EH (cell line): ENCODE measurements at places on chromosomes 5 and 9.
A peak's percentile ranks its signal among the peaks of the same experiment; 100 is the strongest.

DNA sequence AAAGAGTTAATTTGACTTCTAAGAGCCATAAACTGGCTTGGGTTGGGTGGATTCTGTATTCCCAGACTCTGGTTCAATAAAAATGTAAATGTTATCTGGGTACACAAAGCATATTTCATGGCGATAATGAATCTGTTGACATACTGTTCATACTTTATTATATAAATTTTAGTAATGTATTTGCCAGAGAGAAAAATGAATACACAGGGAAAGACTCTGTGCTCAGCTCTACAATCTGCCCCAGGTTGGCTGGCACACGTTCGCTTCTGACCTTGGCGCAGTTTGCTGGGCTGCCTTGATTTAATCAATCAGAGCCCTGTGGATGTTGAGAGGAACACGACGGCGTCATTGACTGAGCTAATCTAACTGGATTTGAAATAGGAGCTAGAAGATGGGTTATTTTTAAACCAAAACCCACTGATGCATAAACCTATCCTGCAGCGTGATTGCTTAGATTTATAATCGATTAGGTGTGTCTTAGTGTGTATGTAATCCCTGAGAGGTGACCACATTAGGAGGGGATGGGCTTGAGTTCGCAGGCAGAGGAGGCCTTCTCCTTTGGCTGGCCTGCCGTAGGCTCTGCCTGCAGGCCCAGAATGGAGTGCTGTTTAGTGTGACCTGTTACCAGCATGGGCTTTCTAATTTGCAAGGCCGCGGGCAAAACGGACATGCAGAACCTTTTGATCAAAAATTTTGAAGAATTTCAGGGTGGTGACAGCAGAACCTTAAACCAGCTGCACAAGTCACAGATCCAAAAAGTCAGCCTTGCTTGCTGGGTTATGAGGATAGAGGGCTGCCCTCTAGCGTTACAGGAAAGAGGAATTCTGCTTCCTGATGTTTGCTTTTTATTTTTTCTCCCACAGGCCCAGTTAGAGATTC, 3.9 kb upstream of the ADCY2 start:
- peak; percentile 44 for DNase-seq

- no peak for DNase-seq
Measured at GRCh38 chr9:120156376-120156775, 423.6 kb downstream of the CDK5RAP2 start.

DNA sequence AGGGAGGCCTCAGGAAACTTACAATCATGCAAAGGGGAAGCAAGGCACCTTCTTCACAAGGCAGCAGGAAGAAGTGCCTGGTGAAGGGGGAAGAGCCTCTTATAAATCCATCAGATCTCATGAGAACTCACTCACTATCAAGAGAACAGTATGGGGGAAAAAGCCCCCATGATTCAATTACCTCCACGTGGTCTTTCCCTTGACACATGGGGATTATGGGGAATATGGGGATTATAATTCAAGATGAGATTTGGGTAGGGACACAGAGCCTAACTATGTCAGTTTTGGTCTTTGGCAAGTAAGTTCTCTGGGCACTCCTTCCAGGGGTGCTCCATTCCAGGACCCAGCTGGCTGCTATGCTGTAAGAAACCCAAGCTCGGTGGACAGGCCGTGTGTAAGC, 275.3 kb upstream of the TUT7 start:
- no peak for DNase-seq

GRCh38 chr5:67249590-67249895, 52.9 kb upstream of the CD180 start:
- peak; percentile 47 for DNase-seq

GRCh38 chr5:158487664-158488063, 612.1 kb downstream of the EBF1 start:
- DNase-seq: no peak

DNA sequence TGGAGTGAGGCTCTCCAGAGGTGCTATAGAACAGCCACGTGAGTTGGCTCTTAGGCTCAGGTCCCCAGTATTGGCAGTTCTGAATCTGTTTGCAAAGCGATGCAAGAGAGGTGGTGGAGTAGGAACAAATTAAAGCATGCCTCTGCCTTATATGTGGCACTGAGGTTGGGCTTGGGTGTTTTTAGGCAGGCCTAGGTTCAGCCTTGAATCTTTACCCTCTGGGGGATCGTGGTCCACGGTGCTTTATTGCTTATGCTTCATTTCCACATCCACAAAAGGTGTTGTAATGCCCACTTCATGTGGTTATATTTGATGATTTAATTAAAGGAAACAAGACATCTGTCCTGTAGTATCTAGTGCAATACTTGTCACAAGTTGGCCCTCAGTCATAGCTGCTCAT, 56.2 kb downstream of the CD180 start:
- no peak for DNase-seq

DNA sequence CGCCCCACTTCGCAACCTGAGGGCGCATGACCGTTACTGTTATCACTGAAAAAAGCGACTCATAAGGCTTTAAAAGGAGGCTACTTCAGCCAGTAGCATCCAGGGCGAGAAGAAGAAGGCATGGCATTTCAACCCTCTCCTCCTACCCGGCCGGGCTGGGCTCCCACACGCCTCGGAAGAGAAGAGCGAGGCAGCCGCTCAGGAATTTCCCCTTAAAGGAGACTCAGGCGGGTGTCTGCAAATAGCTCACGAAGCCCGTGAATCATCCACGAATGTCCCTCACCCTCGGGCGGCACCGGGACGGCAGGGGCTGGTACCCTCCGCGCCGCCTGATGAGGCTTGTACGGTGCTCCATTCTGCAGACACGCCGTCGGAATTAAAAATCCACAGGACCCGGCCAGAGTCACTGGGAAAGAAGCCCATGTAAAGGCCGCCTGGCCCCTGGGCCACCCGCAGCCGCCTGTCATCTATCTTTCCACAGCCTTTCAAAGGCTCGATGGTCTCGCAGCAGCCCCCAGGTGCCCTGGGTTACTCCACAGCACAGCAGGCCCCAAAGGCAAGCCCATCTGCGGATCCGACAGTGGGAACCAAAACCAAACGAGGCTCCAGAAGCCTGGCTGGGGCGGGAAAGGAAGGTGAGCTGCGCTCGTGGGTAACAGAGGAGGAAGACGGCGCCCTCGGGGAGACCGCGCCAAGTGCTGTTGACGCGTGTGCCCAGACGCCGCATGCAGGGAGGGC, 11.8 kb downstream of the SLC12A7 start:
- DNase-seq: peak; percentile 54

- DNase-seq: peak; percentile 16
Measured at GRCh38 chr5:107248066-107248695, 422.6 kb downstream of the EFNA5 start.
